ENCODE measurements at places on chromosomes 4 and X.

DNA sequence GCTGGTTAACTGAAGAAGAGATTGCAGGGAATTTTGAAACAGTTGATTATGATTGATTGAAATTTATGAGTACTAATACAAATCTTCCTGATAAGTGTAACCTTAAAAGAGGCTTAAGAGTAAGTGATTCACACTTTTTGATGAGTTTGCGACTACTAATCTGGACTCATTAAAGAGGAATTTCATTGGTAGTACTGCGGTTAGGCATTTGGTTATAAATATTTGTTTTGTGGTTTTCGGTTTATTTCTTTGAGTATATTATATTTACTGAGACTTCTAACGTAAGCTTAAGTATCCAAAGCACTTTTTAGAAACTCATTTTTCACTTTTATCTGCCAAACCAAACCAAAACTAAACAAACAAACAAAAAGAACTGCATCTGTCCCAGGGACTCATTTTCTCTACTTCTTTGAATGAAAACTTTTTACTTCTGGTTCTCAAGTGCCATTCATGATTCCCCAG lies 20.7 kb downstream of the SLIT2 start:
- no peak for DNase-seq

- DNase-seq = no peak
These were observed 68.7 kb downstream of the SUPT20HL2 start for GRCh38 chrX:24245202-24245601.

DNA sequence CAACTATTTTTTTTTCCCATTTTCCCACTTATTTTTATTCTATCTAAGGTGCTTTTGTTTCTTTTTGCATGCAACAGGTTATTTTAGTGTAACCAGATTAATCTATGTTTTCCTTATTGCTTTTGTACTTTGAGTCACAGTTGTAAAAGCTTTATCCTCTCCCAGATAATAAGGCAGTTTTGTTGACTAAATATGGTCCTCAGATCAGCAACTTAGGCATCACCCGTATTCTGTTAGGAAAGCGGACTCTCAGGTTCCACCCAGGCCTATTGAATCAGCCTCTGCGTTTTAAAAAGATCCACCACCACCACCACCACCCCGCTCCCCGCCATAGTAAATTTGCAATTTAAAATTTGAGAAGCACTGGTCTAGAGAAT lies 58.6 kb upstream of the USP9X start:
- no peak for DNase-seq

- no peak for DNase-seq
These were observed 486.5 kb downstream of the GRXCR1 start for GRCh38 chr4:43379016-43379415.

DNA sequence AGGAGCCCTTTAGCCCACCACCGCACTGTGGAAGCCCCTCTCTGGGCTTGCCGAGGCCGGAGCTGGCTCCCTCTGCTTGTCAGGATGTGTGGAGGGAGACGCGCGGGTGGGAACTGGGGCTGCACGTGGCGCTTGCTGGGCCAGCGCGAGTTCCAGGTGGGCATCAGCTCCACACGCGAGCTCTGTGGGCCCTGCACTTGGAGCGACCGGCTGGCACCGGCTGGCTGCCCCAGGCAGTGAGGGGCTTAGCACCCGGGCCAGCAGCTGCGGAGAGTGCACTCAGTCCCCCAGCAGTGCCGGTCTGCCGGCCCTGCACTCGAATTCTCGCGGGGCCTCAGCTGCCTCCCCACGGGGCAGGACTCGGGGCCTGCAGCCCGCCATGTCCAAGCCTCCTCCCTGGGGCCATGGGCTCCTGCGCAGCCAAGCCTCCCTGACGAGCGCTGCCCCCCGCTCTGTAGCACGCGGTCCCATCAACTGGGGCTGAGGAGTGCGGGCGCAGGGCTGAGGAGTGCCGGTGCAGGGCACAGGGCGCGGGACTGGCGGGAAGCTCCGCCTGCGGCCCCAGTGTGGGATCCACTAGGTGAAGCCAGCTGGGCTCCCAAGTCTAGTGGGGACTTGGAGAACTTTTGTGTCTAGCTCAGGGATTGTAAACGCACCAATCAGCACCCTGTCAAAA lies 93.6 kb downstream of the DTHD1 start:
- DNase-seq = no peak

GRCh38 chr4:616911-617643 lies 8.3 kb upstream of the PDE6B start:
- DNase-seq = no peak

DNA sequence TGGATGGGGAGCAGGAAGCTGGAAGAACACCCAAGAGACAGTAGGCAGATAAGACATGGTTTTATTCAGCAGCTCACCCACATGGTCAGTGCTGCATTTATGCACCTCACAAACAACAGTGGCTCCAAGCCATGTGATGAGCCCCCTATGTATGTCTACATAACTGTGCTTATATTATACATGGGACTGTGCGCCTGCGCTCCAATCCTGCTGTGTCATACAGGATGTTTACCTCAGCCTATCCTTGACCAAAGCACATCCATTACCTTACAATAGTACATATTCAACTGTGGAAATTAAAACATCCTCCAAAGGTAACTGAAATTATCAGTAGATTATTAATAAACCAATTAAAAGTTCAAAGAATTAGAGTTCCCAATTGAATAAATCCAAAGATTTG lies 44.1 kb upstream of the SGMS2 start:
- DNase-seq = no peak

DNA sequence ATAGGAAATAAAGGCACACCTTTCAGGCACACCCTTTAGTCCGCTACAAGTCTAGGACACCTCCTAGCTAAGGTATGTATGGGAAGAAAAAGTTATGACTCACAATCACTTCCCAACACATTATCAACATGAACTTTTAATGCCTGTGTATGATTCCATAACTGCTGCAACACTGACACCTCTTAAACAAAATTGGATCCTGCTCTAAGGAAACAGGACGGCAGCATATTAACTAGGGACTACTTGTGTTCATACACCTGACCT lies 2.4 kb upstream of the PPP3CA start:
- no peak for DNase-seq

DNA sequence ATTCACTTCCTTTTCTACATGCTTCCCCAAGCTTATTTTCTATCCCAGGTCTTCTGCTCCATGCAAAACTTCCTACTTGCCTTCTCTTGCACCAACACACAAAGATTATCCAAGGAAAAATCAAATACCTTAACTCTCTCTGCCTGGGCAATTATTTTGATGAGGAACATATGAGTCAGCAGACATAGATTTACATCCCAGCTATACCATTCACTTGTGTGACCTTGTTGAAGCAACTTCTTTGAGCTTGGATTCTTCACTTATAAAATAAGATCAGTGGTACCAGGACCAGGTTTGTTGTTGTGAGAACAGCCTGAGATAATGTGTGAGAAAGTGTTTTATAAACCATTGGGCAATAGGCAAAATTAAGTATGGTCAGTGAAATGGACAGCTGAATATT lies 39.1 kb upstream of the TMEM192 start:
- DNase-seq = no peak

DNA sequence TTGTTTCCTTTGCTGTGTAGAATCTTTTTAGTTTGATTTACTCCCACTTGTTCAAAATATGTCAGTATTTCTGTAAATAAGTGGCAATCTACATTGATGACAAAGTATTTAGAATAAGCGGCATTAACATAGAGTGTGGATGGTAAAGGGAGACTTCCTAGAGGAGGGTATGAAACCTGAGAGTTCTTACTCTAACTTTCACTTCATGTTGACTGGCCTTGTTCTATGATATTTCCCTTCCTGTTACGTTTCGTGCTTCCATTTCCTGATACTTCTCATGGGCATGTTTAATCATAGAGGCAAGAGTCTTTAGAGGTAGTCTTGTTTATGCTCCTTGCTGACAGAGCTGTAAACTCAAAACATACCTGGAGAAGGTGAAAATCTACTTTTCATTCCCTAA lies 408.9 kb downstream of the GLUD2 start:
- no peak for DNase-seq

- no peak for DNase-seq
These were observed 2.4 kb downstream of the IL1RAPL2 start for GRCh38 chrX:104568304-104568915.

DNA sequence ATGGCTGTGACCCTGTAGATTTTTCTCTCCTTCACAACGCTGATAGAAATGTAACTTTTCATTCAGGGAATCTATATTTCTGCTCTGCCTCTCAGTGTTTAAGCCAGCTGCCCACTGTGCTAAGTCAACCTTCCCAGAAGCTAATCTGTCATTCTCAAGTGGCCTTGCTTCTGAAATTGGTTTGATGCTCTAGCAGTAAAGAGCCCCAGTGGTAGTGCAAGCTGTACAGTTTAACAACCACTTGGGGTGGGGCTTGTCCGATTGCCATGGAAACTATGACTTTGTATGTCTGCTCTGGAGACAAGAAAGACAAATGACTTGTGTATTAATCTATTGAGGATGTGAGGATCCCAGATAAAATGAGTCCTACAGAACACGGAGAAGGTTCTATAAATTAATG lies 620.9 kb upstream of the GALNT7 start:
- DNase-seq = peak; percentile 85

- DNase-seq = no peak
These were observed 311.5 kb downstream of the TENM3 start for GRCh38 chr4:182554736-182555135.

- DNase-seq = no peak
These were observed 3.0 kb downstream of the UBE2D3 start for GRCh38 chr4:102824398-102824797.

DNA sequence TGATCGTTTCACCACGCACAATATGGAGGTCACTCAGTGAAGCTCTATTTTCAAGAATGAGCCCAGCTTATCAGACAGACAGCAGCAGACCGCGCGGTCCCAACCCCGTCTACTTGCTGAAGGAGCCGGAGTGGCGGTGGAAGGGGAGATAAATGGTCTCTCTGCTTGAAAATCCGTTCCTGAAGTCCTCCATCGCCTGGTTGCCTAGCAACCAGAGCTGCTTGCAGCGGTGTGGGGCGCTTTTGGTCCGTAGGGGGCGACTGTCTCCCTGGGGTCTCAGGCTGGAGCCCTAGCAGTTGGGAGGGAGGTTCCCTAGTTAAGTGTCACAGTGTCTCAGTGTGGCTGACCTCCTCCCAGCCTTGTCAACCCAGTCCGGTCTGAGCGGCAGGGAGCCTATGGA lies 8.3 kb upstream of the DLG3 start:
- no peak for DNase-seq

DNA sequence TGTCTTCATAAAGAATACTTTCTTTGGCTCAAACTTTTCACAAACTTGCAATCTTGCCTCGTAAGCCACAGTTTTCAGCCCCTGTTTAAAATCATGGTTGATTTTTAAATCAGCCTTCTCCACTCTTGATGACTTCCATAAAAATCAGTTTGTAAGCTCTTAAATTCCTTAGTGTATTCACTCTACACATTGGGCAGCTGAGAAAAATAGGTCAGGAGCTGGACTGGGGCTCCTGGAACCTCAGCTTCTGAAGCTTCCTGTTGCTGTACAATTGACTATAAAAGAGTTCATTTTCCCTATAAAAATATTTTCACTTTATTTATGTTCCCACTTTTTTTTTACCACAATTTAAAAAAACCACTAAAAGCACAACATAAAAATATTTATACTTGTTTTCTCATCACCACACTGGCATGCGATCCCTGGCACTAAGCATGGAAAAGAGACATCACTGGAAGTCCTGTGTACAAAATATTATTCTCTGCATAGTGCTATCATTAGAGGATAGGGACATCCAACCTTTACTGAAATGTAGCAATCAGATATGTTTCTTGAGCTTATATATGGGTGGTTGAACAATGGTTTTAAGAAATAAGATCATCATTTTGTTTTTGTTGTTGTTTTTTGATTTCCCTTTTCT lies 345.7 kb downstream of the FBXO8 start:
- DNase-seq = no peak

DNA sequence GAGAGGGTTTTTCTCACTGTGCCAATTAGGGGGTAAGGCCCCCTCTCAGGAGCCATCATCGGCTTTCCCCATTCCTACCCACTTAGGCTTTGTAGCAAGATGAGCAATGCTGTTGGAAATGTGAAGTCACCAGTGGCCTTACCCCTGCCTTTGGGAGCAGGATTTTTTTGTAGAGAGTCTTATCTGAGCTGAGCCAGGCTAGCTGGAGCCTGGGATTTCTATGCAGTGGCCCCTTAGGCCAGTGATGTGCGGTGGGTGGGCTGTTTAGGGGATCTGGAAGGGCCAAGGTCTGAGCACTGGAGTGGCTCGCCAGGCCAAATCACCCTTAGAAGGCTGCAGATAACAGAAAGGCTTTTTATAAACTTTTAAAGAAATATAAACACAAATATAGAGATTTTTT lies 4.2 kb downstream of the CXorf65 start:
- no peak for DNase-seq

DNA sequence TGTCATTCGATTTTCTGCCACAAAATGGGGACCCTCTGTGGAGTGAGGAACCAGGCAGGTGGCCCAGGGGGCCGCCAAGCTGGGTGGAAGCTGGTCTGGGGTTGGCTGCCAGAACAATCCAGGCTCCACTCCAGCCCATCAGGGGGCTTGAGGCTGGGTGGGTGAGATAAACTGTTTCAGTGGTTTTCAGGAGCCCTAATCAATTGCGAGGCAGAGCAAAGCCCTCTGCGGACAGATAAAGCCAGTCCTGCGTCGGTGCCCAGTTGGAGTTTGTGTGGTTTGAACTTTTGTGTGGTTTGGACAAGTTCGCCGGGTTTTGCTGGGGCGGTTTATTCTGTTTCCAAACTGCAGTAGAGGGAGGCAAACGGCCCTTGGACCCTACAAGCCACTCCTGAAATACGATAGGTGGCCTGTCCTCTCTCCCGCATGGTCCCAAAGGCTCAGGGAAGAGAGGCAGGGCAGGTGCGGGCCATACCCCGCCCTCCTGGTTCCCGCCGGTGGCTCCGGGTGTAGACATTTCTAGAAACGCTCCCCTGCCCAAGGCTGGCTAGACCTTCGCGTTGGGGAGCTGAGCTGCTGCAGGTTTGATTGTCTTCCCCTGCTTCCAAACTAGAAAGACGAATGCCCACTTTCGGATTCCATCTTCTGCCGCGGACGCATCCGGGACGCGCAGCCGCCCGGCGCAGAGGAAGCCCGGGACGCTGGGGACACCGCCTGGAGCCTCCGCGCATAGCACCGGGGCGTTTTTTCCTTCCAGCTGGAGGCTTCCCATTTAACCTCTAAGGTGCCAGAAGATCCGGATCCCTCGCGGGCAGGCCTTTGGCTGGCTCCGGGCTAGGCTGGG lies 169.0 kb upstream of the BCOR start:
- peak; percentile 55 for DNase-seq

Measured in NCI-H345 (cell line).